ENCODE measurements at places on chromosomes 1 and 21.
A peak's percentile ranks its signal among the peaks of the same experiment; 100 is the strongest.

- no peak for DNase-seq
Observed at GRCh38 chr1:31487143-31487542, 74.1 kb downstream of the SERINC2 start.

DNA sequence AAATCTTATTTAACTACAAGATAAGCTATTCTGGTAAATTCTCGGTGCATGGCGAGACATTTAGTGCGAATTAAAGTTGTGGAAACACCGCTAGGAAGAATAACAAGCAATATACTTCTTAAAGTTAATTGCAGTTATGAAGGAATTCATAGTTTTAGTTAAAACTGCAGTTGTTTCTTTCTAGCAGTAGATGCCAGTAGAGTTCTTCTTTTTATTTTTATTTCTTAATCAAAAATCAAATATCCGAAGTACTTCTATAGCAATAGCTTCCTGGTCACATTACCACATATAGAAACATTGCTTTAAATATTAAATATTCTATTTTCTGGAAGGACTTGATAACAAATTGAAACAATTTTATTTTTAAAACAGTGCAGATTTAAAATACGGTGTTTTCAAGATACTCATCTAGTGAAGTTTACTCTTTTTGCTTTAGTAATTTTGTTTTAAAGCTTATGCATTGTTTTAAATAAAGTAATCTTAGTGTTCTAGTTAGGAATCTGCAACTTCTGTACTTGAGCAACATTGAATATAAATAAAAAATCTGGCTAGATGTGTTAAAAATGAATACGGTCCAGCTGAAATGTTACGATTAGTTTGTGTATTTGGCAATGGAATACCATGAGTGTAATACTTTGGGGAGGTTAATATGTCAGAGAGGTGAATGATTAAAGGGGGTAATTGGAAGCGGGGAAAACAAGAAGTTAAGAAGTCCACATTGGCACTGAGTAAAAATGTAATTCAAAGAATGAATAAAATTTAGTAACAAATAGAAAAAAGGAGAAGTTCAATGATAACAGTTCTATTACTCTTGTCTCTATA is 2.7 kb upstream of the PRKACB start:
- no peak for DNase-seq

DNA sequence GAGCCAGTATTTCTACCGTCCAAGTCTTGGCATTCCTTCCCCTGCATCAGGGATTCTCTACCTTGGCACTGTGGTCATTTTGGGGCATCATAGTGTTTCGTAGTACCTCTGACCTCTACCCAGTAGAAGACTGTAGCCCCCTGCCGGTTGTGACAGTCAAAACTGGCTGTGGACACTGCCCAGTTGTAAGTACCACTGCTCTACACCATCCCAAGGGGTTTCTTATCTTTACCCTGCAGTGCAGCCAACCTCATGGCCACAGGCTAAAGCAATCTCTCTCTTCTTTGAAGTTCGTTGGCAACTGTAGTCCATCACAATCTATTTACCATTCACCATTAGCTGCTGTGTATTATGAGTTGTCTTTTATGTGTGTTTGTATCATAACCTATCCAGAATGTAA is 29.3 kb upstream of the ERO1B start:
- DNase-seq = no peak

DNA sequence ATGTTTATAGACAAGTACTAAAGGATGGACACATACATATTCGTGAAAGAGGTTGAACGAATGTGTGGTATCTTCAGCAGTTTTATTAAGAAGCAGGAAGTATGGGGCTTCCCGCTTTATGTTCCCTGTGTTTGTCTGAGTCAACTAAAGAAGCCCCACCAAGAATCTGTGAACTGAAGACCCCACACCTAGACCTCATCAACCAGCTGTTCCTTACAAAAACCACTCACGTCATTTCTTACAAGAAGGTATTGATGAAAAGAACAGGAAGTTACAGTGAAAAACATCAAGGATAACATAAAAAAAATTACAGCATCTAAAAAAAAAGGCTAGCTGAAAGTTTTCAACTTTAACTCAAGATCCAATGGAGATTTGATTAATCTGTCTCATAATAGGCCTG is 12.3 kb downstream of the REG4 start:
- no peak for DNase-seq

DNA sequence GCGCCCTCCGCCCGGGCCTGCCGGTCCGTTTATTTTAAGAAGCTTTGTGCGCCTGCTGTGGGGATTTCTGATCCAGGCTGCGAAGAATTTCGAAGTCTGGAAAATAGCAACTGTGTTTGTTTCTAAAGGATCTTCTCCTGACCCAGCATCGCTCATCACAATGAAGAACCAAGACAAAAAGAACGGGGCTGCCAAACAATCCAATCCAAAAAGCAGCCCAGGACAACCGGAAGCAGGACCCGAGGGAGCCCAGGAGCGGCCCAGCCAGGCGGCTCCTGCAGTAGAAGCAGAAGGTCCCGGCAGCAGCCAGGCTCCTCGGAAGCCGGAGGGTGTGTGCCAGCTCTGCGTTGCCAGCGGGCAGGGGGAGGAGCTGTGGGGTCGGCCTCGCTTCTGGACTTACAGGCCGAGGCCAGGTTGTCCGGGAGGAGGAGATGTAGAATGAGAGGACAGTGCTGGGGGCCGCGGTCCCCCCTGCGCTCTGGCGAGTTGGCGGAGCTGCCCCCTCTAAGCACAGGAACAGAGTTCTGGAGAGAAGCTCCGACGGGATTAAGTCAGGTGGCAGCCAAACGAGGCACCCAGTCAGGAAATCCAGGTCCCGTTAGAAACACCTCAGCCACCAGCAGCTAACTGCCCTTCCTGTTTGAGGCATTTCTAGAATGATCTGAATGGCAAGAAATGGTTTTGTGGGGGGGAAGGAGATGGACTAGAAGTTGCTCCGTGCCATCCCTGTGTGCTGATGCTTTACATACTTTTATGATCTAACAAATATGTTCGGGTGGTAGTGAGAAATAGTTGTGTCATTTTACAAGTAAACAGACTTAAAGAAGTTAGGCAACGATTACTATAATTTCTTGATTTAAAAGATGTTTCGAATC is 948 bp downstream of the TXLNA start:
- peak; percentile 11 for DNase-seq

- DNase-seq = no peak
Observed at GRCh38 chr1:25765136-25765922, 34.7 kb upstream of the SELENON start.

DNA sequence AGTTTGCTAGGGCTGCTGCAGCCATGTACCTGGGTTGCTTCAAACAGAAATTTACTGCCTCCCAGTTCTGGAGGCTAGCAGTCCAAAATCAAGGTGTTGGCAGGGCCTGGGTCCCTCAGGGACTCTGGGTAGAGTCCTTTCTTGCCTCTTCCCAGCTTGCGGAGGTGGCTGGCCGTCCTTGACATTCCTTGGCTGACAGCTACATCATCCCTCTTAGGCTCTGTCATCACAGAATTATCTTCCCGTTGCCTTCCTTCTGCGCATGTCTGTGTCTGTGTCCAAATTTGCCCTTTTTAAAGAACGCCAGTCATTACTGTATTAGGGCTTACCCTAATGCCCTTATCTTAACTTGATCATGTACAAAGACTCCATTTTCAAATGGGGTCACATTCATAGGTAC is 37.6 kb upstream of the PGBD5 start:
- no peak for DNase-seq

DNA sequence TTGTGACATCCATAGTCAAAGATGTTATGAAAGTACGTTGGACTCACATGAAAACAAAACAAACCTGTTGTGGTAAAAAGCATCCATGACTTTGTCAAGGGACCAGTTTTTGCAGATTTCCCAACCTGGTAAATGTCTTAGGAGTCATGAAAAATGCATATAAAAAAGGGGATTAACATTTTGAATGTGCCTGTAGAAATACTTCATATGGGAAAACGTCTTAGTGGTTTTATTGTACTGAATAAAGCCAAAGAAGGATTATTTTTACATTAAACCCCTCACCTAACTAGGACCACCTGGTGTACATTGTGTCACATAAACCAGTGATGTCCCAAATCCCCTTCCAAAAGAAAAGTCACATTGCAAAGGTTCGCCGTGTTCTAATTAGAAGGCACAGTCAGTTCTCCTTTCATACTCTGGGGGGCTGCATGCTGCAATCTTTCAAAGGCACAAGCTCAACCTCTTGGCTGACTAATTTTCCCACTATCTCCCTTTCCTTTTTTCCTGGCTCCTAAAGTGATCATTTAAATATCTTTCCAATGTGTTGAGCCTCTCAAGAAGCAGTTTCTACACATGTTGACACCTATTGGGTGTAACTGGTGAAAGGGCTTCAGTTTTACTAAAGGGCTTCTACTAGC is 119.8 kb upstream of the SPAG17 start:
- DNase-seq = no peak

GRCh38 chr1:53617851-53618499 is 121.0 kb downstream of the GLIS1 start:
- no peak for DNase-seq

- DNase-seq = no peak
Observed at GRCh38 chr1:86948212-86948611, 33.8 kb downstream of the HS2ST1 start.

DNA sequence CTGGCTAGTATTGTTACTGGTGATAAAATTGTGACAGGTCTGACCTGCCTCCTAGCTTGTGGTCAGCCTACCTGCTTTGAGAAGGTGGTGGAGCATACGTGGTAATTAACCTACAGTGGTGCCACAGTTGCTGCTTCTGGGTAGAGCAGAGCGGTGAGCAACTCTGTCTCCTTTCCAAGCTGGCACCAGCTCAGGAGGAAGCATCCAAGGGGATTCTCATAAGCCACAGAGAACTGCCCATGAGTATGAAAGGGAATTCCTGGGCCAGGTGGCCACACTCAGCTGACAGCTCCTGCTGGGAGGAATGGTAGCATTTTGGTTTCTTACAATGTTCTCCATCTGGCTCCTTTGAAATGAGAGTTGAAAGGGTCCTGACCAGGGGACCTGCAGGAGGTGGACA is 39.4 kb downstream of the ATP2B4 start:
- no peak for DNase-seq

- no peak for DNase-seq
Observed at GRCh38 chr1:12511516-12512468, 106.2 kb downstream of the DHRS3 start.

GRCh38 chr1:170674239-170674638 is 10.3 kb downstream of the PRRX1 start:
- no peak for DNase-seq

GRCh38 chr21:40620386-40621145 is 226.4 kb downstream of the DSCAM start:
- no peak for DNase-seq

DNA sequence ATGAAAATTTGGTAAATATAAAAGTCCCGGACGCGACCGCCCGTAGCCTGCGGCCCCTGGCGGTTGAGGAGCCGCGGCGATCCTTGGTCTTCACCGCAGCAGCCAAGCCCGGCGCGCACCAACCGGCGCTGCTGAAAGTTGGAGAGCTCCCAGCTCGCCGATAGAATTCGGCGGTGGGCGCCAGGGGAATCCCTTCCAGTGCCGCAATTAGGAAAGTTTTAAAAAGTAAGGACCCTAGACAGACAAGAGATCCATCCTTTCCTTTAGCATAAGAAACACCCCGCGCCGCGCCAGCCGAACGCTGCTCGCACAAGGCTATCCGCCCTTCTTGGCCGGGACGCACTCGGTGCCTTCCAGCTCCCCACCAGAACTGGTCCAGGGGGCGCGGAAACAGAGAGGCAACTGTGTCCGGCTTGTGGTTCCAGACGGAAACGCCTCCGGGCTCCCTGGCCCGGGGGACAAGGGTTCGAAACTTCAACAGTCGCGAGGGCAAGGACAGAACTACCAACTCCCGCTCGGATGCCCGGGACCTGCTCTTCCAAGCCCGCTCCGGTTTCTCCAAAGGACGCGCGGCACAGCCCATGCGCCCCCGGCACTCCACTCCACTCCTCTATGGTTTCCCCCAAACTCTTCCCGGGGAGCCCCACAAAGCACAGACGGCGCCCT is 1.7 kb downstream of the FAM78B start:
- DNase-seq = peak; percentile 34

DNA sequence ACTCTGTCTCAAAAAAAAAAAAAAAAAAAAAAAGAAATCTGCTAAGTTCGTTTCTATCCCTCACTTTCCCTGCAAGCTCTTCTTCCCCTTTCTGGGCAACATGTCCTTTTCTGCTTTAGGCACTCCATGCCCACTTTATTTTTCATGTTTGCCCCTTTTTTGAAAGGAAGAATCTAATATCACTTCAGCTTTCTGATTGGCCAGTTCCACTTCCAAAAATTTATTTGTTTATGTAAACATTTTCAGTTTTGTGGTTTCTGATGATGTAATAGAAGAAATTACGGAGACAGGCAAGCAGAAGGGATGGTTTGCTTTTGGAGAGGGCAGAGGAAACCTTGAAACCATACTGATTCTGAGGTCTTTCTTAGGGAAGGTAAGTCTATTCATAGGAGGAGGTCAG is 15.1 kb downstream of the IFNAR1 start:
- no peak for DNase-seq

GRCh38 chr1:119822406-119822805 is 11.1 kb upstream of the REG4 start:
- no peak for DNase-seq

GRCh38 chr1:204107892-204108291 is 35.0 kb downstream of the SOX13 start:
- no peak for DNase-seq
